ENCODE measurements at places on chromosomes 1 and 21. TPM values are rescaled to one million over a fixed set of nuclear protein-coding genes. Genes with fewer than 3 reads are reported as not detected.

- DNase-seq: no peak
These were observed 950 bp upstream of the INKA2 start for GRCh38 chr1:111739925-111740765.

DNA sequence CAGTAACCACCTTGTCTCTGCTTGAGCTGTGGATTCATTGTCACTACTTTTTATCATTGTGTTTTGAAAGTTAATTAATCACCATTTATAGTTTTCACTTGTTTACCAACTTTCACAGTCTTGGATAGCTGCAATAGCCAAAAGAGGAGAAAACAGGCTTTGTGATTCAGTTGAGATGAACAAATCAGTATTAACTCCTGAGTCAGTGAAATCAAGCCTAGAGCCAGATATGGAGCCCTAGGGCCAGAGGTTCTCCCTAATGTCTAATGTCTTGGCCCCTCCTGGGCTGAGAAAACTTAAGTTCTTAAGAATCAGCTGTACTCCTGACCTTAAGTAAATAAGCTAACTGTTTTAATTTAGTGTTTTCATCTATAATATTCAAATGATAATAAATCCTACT lies 228.8 kb downstream of the DNM3 start:
- no peak for DNase-seq

PTGFR gene
- polyA plus RNA-seq: 3.2 TPM

- no peak for DNase-seq
These were observed 21.8 kb downstream of the PSMB2 start for GRCh38 chr1:35619237-35620121.

GRCh38 chr21:44024887-44025353 lies 12.8 kb downstream of the TRAPPC10 start:
- DNase-seq: no peak

GRCh38 chr1:4970532-4970931 lies 316.1 kb downstream of the AJAP1 start:
- DNase-seq: no peak

KRTAP10-12 gene
- polyA plus RNA-seq: not detected

RXFP4 gene
- not detected for polyA plus RNA-seq

S100A7A gene
- polyA plus RNA-seq: not detected

GRCh38 chr1:159925719-159926078 lies 392 bp upstream of the TAGLN2 start:
- DNase-seq: no peak

DNA sequence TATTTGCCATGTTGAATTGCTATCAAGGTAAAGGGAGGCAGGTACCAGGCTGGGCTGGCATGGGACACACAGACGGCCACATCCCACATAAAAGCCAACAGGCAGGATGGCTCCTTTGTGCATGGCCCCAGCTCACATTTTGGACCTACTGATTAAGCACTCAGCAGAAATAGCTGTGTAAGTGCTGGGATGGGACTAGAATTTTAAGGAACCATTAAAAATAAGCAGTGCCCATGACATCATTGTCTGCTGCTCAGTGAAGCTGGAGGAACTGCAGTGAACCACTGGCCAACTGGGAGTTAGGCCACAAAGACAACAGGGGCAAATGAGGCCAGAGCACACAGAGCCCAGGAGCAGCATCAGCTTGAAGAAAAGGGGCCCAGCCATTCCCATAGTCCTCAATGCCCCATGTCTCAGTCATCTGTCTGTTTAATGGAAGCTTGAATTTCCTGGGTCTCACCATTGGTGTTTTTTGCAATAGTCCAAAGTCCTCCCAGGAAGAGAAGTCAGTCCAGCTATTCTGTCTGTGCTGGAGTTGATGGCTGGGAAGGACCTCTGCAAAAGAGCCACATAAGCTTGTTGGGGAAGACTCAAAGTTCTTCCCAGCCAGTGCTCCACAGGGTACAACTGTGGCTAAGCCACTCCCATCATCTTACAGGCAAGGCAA lies 45.3 kb upstream of the TNR start:
- no peak for DNase-seq

DNA sequence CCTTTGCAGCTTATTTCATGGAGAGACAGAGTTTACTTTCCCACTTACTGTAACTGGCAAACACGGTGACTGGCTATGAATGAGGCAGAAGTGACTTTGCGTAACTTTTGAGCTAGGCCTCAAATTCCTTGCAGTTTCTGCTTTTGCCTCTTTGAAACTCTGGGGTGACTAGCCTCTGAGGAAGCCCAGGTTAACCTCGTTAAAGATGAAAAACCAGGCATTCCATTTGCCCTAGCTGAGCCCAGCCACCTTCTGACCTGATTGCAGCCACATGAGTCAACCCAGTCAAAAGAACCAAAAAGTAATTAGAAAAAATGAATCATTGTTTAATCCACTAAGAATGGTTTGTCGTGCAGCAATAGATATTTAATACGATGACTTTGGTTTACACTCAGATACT lies 20.4 kb downstream of the PRMT6 start:
- DNase-seq: no peak

GRCh38 chr1:203906932-203907331 lies 45.5 kb downstream of the SNRPE start:
- DNase-seq: no peak

GRCh38 chr21:43262427-43262826 lies 93.6 kb downstream of the CRYAA start:
- DNase-seq: no peak

ADAMTS5 gene
- 72.3 TPM for polyA plus RNA-seq

- DNase-seq: peak; percentile 6
These were observed 8.6 kb upstream of the ACTRT2 start for GRCh38 chr1:3012456-3013291.

IFFO2 gene
- 8.7 TPM for polyA plus RNA-seq

Measured in left renal pelvis (tissue), 4 donors.